ENCODE measurements at places on chromosomes 7 and 10.

DNA sequence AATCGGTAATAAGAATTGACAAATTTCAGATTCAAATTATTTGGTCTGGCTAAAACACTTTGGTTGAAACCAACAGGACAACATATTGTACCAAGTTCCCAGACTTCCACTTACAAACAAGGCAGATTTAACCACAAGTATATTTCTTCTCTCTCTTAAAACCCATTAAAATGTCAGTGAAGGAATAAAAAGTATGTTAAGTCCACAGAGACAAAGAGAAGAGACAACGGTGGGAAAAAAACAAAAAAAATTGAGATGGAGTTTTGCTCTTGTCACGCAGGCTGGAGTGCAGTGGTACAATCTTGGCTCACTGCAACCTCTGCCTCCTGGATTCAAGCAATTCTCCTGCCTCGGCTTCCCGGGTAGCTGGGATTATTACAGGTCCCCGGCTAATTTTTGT, 16.3 kb downstream of the TM9SF3 start:
- DNase-seq: no peak

DNA sequence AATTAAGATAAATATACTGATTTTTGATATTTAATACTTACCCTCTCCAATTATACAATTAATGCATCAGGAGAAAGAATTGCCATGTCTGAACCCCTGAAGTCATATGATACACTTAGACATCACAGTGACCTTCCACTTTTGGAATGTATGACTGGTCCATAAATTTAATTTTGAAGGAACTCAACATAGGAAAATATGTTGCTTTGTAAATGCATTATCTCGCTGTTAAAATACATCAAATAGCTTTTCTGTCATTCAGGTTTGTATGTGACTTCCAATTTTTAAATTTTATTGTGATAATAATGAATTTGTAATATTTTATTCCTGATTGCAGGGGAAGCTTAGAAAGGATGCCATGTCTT, 631.9 kb upstream of the ANKRD30A start:
- DNase-seq: no peak

GRCh38 chr7:39238234-39238869, 260.6 kb downstream of the POU6F2 start:
- DNase-seq: peak; percentile 34

- no peak for DNase-seq
Observed at GRCh38 chr10:52128056-52128683, 185.9 kb upstream of the DKK1 start.

- peak; percentile 84 for DNase-seq
Observed at GRCh38 chr7:127393368-127394058, 1.0 kb upstream of the ZNF800 start.

DNA sequence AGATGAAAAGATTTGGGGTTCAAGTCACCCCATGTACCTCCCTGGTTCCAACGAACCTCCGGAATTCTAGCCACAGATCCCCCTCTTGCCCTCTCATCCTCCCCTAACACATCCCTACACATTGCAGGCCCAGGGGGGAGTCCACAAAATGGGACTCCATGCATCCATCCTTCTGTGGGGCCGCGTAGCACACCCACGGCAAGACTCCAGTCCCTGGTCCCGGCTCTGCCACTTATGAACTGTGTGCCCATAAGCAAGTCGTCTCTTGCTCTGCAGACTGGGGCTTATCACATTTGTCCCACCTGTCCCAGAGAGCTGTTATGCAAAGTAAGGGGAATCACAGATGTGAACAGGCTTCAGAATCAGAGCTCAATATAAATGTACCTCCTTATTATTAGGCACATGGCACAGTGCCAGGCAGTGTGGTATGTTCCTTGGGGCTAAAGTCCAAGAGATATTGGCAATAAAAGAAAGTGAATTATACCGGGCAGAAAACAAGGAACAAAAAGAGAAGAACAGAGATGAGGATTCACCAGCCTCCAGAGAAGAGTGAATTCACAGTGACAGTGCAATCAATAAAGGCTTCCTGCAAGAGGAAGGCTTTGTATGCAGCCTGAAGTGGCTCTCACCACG, 73.9 kb downstream of the KCNMA1 start:
- DNase-seq: no peak

GRCh38 chr10:105769248-105770184, 1128.4 kb downstream of the SORCS3 start:
- DNase-seq: no peak

DNA sequence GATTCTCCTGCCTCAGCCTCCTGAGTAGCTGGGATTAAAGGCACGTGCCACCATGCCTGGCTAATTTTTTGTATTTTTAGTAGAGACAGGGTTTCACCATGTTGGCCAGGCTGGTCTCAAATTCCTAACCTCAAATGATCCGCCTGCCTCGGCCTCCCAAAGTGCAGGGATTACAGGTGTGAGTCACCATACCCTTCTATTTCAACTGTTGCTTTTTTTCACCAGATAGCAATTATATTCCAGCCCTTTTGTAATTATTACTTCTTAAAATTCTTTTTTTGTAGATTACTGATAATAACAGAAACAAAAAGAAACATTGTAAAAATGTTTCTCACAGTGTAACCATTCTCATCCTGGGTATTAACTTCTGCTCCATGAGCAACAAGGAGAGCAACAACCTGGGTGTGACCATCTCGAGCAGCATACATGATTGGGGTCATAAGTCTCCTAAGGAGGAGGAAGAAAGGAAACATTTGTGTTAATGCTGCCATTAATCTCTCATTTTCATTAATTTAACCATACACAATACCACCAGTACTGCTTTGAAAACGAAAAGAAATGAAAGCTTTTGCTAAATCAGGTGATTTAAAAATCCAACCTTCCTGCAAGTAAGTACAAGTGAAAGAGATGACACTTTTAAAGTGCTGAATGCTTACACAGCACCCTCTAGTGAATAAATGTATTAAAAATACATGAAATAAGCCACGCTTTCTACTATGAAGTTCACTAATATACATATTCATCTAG, 41.8 kb downstream of the ASZ1 start:
- peak; percentile 3 for DNase-seq

- DNase-seq: no peak
Observed at GRCh38 chr10:28738200-28738599, 60.9 kb downstream of the BAMBI start.

Measured in NCI-H2171 (cell line).